Ecto neural progenitor cell (in vitro differentiated cells): ENCODE measurements at places on chromosomes 1 and 21.

DNA sequence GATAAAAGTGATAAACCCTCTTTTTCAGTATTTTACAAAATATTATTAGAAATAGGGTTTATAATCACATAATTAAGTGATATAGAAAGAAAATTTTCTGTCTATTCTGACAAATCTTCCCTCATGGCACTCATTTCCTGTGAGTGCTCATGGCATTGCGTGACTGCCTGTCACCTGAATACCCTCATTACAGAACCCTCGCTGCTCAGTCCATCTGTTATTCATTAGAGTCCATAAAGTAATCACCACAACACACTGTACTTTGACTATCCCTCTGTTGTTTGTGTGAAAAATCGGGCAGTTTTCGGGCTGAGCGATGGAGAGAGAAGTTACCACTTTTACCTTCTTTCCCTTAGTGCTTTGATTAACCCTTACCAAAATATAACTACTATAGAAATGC lies 100.4 kb upstream of the BRINP3 start:
- no peak for DNase-seq

DNA sequence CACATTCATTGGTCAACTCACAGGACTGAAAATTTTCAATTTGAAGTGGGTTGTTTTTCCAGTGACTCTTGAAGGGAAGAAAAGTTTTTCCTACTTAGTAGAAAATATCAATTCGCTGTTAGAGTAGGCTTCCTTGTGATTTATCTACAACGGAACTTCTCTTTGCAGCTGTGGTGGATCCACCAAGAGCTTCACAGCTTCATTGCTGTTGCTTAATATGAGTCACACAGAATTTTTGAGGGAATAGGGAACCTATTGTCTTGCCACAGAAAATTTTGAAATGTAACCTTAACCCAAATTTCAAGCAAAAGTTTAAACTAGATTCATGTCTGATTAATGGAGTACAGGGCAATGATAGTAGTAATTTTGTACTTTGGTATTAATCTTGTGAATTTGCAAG lies 58.4 kb upstream of the IFI44L start:
- no peak for DNase-seq

DNA sequence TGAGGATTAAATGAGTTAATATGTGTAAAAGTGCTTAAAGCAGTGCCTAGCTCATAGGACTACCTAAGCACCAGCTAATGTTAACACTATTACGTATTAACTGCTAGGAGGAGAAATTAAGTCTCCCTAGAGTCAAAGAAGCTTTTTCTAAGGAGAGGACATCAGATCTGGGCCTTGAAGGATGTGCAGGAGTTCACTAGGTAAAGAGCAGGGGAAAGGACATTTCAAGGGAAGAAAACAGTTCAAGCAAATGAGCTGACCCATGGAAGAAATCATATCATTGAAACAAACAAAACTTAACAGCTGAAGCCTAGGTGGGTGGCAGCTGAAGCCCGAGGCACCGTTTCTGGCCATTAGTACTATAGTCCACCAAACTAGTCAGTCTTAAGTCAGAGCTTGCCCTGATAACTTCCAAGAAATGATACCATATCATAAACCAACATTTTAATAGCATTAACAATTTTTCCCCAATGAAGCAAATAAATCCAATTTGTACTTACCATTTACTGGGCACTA lies 46.7 kb downstream of the TRIT1 start:
- no peak for DNase-seq

DNA sequence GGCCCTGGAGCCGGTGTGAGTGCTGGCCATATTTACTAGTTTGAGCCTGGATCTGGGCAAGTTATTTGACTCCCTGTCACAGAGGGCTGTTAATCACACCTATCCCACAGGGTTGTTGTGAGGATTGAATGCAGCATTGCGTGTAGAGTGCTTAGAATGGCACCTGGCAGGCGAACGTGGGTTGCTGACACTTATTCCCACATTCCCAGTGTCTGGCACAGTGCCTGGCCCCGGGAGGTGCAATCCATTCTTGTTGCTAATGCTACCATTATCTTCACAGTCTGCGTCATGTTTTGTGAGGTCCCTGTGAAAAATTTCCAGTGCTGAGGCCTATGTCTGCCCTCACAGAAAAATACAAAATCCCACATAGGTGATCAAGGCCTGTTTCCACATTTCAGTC lies 66.1 kb downstream of the CD2 start:
- no peak for DNase-seq

GRCh38 chr21:34724131-34724856 lies 55.5 kb downstream of the CLIC6 start:
- no peak for DNase-seq

- no peak for DNase-seq
These were observed 79.7 kb downstream of the ZNF326 start for GRCh38 chr1:90074566-90074965.
